ENCODE measurements at places on chromosomes 3 and 15.
A peak's percentile ranks its signal among the peaks of the same experiment; 100 is the strongest.

- no peak for DNase-seq
Measured at GRCh38 chr15:89463113-89463512, 33.3 kb downstream of the RHCG start.

GRCh38 chr15:75063338-75063737 is 39.9 kb downstream of the PPCDC start:
- DNase-seq: no peak

- DNase-seq: no peak
Measured at GRCh38 chr3:157188391-157188790, 28.4 kb upstream of the CCNL1 start.

GRCh38 chr15:82530606-82531379 is 9.5 kb downstream of the RPS17 start:
- DNase-seq: peak; percentile 61

DNA sequence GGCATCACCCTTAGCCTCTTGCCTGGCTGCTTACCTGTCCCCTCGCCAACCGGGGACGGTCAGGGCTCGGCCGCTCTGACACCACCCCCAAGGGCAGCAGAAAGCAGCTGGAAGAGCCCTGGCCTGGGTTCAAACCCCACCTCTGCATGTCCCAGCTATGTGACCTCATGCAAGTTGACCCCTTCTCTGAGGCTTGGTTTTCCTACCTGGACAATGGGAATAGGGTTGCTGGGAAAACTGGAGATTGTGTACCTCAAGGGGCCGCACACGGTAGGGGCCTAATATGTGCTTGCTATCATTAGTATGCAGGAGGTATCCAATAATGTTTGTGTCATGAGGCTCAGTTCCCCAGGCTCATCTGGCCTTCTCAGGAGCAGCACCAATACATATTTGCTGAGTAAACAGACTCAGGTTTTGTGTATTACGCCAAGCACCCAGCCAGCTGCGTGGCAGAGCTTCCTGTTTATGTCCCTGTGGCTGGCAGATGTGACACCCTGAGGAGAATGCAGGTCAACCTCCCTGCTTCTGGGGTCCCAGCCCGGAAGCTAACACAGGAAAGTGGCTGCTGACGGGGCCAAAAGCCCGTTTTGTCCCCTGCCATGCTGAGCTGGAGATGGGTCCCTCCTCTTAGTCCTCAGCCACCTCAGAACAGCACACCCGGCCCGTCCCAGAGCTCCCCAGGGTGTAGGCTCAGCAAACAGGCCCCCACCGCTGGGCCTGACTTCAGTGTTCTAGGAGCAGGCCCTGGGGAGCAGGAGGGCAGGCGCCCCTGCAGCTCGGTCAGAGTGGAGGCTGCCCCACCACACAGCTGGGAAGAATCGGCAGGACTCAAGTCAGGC is 29.7 kb downstream of the PLXND1 start:
- peak; percentile 35 for DNase-seq

DNA sequence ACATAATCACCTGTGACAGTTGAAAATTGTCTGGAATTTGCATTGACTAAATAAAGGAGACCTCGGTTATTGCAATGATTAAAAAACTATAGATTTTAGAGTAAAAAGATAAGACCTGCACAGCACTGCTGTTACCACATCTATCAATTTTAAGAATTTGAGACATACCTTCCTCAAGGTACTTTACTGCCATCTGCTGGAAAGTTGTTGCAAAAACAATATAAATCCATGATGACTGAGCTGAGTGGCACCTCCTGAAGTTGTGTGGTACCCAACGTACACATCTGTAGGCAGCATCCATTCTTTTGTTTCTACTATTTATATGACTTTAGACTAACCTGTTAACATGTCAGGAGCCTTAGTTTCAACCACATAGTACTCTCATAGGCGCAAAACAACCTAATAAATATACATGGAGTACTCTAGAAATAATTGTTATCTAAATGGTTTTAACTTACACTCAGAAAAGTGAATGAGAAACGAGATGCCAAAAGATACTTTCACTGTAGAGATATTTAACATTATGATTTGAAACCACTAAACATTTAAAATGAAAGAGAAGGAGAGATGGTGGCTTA is 106.7 kb downstream of the GHSR start:
- peak; percentile 66 for DNase-seq

DNA sequence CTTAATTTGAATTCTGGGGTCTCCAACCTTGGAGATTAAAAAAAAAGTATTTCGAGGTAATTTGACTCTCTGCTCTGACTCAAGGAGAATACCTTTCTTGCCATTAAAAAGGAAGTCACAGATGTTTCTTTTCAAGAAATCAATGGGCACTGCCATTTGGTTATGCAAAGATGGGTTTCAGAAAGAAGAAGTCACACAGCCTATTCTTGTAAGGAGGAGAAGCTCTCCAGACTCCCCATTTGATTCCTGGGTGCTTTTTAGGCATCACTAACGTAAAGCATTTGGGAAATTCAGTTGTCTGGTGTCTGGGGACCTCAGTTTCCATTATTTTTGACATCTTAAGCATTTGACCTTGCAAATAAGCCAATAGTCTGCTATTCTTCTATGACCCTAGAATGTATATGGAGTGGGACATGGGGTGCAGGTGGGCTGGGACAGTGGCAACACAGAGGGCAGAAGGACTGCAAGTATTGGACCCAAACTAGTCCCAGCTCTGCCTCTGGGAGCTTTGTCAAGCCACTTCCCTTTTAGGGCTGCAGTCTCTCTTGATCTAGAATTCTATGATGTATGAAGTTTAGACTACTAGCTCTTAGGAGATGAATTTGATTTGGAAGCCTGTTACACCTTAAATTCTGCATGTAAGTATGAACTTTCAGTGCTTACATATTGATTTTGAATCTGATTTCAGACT is 27.8 kb downstream of the IL5RA start:
- DNase-seq: no peak
